ENCODE measurements at places on chromosomes 16 and 17.

DNA sequence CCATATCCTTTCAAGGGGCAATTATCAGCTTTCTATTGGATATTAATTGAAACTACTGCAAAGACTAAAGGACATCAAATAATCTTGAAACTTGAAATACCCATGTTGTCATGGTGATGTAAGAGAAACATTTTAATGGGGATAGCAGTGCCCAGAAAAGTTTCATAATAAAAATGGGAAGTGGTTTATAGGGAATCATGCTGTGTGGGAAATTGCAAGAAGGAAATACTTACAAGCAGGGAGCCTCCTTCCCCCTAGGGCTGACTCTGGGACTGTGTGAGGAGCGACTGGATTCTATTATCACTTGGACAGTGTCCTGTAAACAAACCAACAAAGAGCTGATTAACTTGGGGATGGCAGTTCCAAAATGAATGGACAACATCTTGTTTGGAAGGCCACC, 1393.1 kb upstream of the GOT2 start:
- DNase-seq: no peak

- no peak for DNase-seq
Measured at GRCh38 chr17:74644419-74644818, 20.9 kb upstream of the CD300E start.

DNA sequence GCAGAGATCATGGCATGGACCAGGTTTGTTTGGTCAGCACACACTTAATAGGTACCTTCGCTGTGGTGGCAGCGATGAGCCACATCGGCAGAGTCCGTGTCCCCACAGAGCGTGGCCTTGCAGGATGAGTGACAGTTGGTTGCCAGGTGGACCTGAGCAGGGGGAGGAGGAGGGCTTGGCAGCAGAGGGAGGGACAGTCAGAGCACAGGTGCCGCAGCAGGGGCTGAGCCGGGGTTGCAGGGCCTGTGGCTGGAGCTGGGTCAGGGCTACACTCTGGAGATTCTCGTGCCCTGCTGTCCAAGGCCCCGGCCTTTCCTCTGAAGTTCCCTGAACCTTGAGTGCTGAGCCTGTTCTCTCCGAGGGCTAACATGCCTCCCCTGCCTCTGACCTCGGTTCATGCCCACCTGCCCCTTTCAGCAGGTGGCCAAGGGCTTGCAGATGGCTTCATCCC, 24.8 kb downstream of the POLR3E start:
- DNase-seq: no peak

DNA sequence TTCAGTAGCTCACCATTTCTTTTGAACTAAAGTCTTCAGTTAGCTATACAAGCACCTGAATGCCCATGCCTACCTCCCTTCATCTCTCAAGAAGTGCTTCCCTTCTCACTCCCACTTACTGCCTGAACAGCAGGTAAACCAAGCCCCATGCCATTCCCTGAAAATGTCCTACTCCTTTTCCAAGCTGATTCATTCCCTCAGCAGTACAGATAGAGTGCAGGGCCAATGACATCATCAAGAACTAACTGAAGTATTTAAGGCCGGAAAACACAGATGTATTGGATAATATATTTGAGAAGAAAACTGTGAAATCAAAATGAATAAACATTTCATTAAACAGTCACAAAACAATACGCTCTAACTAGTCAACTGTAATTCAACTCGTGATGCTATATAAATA, 478.8 kb upstream of the CDH11 start:
- DNase-seq: no peak

- no peak for DNase-seq
Measured at GRCh38 chr16:29816694-29817441, 916 bp downstream of the PAGR1 start.

DNA sequence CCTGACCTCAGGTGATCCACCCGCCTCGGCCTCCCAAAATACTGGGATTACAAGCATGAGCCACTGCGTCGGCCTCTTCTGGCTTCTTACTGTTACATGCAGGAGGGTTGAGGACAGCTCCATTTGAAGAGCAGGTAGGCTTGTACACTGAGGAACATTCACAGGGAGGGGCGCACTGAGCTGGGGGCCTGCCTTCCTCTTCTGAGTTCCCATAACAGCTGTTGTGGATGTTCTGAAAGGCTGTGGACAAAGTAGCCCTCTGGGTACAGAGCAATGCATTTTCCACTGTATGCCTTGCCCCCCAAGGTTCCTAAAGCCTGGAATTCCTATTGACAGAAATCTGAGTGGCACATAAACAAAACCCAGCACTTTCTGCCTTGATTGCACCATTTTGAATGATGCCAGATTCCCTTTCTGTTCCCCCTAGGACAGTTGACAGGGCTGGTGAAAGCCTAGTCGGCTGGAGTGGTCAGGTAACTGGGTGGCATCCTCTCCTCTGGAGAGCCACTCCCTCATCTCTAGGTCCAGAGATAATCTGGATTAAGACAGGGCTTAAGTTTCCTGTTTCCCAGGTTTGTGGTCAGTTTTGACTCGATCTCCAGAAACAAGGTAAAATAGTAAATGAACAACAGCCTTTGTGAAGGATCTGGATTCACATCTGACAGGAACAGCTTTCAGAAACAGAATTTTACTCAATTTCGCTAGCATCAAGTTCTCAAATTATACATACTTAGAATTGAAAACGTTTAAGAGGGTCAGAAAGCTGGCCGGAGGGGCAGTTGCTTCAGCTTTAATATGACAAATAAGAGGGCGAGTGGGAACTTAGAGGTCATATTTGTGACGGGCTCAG, 1.3 kb upstream of the CDK5R1 start:
- DNase-seq: no peak

GRCh38 chr17:30376621-30377452, 1.9 kb upstream of the CPD start:
- DNase-seq: no peak

DNA sequence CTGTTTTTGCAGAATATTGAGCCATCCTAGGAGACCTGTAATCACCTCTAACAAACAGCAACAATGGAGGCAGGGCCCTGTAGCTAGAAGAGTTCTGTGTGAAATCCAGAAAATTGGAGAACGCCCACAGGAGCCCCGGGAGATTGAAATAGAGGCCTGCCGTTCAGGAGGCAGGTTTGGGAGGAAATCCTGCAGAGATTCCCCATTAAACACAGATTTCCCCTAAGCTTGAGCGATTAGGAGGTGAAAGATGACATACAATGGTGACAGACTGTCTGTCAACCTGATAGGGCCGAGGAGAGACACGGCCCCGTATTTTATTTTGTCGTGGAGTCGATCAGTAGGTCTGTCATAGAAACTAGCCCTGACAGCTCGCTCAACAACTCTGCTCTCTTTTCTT, 18.2 kb downstream of the CDK5RAP3 start:
- DNase-seq: no peak

GRCh38 chr16:57178196-57178595, 7.6 kb downstream of the PSME3IP1 start:
- DNase-seq: no peak

DNA sequence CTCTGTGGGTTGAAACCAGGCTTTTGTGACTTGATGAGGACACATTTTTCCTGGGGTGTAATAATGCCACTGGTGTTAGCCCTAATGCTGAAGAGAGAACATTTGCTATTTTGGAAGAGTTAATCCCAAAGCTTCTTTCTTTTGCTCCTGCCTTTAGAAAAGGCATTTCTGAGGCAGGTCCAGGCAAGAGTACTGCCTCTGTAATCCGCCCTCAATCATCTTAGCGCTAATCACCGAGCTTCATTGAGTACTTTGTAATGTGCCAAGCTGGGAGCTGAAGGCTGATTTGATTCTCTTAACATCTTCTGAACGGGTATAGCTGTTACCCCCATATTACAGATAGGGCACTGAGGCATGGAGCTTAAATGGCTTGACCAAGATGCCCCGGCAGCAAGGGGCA, 60.3 kb downstream of the AKAP1 start:
- no peak for DNase-seq

GRCh38 chr17:8237175-8237574, 10.7 kb downstream of the CTC1 start:
- no peak for DNase-seq

GRCh38 chr16:14284930-14285512, 213.9 kb downstream of the MRTFB start:
- DNase-seq: no peak

DNA sequence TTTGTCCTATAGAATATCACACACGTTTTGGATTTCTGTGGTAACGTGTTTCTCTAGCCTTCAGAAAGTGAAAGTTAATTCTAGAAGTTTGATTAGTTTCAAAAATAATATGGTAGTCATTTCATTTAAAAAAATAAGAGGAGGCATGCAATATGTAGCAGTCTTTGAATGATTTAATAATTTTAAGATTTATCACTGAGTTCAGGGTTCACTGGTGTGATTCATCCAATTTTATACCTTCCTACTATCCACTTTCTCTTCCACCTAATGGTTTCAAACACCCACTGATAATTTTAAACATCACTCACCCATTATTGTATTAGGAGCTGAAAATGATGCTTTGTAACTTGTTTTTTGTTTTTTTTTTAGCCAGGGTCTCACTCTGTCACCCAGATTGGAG, 42.3 kb downstream of the CMC2 start:
- DNase-seq: no peak

DNA sequence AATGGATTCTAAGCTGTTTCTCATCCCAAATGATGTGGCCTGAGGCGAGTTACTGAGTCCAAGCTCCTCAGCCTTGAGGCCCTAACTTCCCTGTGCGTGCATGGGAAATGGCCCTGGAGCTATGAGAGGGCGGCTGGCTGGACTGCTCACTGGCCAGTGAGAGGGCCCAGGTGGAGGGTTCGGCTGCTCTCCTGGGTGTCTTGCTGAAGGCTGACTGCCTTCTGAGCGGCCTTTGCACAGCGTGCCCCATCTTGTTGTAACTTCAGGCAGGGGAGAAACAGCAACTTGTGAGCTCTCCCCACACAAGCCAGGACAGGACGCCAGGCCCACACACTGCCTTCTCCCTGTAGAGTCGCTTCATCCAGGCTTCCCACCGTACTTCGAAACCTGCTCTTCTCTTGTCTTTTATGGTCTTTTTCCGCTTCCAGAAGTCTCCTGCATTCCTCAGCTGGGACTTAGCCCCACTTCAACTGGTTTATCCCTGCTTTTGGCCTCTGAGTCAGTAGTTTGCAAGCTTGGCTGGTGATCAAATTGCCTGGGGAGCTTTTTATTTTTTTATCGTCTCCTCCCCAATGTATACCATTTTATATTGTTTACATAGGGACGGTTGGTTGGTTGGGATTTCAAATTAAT, 13.3 kb downstream of the CDH3 start:
- DNase-seq: no peak

DNA sequence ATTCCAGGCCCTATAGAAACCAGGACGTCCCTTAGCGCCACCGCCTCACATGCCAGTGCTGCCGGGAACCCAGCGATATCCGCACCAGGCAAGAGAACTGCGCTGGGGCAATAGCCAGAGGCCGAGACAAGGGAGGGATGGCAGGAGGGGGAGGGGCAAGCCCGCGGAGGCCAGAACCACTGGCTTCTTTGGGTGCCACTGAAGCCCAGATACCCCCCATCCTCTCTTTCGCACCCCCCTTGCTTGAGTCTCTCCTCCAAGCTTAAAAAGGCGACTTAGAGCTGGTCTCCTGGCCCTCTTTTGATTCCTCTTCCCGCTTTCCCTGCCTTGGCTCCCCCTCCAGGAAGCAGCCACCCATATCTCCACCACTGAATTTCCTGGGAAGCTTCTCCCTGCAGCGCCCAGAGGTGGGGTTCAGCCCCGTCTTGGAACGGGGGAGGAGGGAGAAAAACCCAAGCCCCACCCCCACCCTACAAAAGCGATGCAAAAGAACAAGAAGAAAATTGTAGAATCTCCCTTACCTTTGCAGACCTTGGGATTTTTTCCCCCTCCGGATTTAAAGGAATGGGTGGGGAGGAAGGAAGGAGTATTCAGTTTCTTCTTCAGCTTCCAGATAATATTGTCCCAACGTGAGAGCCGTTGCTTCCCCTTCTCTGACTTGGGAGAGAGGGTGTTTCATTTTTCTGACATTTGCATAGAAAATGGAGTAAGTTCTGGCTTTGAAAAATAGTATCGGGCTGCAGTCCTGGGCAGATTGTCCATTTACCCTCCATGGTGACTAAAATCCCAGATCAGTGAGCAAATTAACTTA, 622 bp downstream of the HOXB6 start:
- DNase-seq: no peak

DNA sequence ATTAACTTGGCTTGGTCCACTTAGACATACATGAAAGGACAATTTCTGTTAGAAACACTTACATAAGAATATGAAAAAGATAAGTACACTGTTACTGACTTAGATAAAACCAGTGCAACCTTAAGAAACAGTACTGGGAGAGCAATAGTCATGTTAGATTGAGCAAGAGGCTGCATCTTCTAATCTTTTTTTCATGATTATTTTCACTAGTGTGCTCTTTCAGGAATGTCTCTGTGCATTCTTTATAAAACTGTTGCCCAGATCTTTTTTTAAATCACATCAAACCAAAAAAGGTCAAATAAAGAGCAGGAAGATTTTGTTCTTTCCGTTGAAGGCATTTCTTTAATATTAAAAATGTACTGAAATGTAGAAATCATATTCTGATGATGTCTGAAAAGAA, 100.7 kb upstream of the AXIN2 start:
- no peak for DNase-seq

GRCh38 chr16:25523183-25523582, 168.6 kb upstream of the HS3ST4 start:
- DNase-seq: no peak

GRCh38 chr16:85171759-85172454, 59.6 kb upstream of the CIBAR2 start:
- DNase-seq: no peak

DNA sequence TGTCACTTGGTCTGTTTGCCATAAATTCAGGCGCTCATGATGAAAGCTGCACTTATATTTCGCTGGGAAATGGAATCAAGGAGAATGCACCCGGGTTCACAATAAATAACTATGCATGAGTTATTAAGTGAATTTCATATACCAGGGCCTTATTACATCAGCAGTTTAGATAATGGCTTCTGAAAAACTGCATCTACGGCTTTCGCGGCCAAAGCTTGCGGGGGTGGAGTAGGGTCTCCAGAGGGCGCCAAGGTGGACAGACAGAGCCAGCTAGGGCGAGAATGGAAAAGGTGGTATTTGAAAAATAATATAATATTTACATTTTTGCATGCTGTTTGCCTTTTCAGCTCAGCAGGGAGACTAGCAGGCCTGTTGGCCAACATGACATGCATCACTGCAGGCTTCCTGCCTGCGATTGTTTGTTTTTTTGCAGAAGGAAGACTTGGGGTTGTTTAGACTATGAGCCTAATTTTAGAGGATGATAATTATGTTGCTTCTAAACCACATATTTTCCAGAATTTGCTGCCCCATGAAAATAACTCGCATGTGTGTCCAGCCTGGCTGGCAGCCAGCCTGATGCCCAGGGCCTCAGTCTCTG, 173.8 kb upstream of the IRX3 start:
- DNase-seq: no peak

- DNase-seq: no peak
Measured at GRCh38 chr17:65588181-65588808, 26.8 kb upstream of the AXIN2 start.

Measured in central memory CD8-positive, alpha-beta T cell (primary cell).